ENCODE measurements at places on chromosomes 2 and 18. TPM values are rescaled to one million over a fixed set of nuclear protein-coding genes. Genes with fewer than 3 reads are reported as not detected.

RAB12 gene
- 19.7 TPM for polyA plus RNA-seq

GLI2 gene
- 18.4 TPM for polyA plus RNA-seq

DNA sequence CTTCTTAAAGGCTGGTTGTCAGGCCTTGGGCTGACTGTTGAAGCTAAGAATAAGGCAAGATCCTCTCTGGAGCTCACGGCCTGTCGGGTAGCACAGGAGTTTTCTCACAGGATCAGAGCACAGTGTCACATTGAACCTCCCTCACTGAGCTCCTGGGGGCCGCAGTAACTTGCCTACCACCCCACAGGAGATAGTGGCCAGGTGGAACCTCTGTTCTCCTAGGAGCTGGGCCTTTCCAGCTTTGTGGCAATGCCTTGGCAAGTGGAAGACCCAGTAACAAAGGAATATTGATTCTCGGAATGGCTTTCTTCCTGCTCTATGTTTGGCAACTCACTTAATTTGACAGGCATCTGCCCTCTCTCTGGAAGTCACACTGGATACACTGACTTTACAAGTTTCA is 1.2 kb upstream of the ALK start:
- DNase-seq: no peak

- no peak for DNase-seq
These were observed 22.0 kb upstream of the CYP1B1 start for GRCh38 chr2:38097988-38098385.

DNA sequence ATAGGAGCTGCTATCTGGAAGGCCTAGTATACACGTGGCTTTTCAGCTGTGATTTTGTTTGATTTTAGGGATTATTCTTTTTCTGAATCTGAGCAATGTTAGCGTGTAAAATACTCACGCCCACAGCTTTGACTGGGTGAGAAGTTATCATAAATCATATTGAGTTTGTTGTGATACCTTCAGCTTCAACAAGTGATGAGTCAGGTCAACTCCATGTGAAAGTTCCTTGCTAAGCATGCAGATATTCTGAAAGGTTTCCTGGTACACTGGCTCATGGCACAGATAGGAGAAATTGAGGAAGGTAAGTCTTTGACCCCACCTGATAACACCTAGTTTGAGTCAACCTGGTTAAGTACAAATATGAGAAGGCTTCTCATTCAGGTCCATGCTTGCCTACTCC is at the start of gene GKN1:
Gene GKN1, plus strand, starts transcription at position 386 of the 400 bp plus-strand sequence. CDS start 42 bp downstream, outside the sequence.
- no peak for DNase-seq

TOGARAM2 gene
- 0.42 TPM for polyA plus RNA-seq

CFC1 gene
- 0.14 TPM for polyA plus RNA-seq

ZNG1B gene
- 12.8 TPM for polyA plus RNA-seq

DNA sequence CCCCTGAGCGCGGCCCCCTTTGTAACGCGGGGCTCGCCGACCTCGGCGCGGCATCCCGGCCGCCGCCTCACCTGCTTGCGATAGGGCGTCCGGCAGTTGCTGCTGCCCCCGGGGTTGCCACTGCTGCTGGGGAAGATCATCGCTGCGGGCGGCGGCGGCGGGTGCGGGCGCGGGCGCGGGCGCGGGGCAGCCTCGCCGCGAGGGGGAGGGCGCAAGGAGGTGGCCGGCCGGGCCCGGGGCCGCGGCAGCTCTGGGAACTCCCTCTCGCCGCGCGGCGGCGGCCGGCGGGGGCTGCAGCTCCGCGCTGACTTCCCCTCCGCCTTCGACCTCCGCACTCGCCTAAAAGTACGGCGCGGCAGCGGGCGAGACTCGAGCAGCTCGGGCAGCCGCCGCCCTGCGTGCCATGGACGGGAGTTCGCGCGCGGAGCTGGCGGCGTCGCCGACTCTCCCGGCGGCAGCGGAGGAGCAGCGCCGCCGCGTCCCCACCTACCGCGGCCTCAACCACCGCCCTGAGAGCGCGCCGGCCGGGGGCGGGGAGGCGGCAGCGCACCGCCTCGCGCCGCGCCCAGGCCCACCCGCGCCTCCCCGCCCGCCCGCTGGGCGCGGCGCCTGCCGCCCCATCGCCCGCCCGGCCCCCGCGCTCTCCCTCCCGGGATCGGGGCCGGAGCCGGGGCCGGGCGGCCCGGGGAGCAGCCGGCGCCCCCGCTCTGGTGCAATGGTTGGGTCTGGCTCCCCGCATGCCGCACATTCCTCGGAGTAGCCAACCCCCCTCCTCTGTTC is 86.0 kb downstream of the RBMS1 start:
- DNase-seq: no peak

DNA sequence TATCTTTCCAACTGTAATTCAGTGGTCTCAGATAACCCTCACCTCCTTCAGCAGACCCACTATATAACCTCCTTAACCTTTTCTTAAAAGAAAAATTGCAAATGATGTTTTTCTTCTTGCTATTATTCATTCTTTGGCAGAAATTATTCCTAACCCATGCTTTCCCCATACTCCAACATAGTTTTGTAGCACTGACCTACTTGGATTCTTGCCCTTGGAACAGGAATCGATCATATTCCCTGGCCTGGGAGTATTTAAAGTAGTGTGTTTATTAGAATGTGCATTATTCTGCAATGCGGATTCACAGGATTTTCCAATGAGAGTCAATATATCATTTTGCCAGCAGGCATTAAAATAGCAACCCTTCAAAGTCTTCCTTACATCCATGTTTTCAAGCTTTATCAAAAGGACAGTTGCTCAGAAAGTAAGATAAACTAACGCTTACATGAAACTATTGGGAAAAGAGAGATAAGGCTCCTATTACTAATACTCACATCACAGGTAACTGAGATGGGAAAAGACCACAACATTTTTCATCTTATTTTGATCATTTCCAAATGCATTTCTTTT is 37.4 kb downstream of the CHN1 start:
- DNase-seq: no peak

- DNase-seq: no peak
These were observed 4.3 kb downstream of the DSG4 start for GRCh38 chr18:31380912-31381311.

- no peak for DNase-seq
These were observed 78.6 kb upstream of the GALNT5 start for GRCh38 chr2:157178874-157179273.

DNA sequence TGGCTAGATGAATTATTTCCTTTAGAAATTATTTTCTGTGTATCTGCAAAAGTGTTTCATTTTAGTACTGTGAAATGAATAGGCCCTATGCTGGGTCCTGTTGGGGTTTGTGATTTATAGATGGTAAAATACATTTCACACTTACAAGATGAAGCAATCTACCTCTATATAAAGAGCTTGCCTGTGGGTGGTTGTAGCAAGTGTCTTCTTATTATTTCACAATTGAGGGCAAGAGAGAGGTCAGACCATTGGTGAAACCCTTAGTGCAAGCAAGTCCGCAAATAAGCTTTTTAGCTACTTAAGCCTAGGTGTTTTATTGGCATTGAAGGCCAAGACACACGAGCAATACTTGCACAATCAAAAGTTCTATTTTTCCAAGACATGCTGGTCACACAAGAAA is 153.1 kb downstream of the FMNL2 start:
- DNase-seq: no peak

HJURP gene
- polyA plus RNA-seq: 49.3 TPM

ALLC gene
- polyA plus RNA-seq: not detected

DNA sequence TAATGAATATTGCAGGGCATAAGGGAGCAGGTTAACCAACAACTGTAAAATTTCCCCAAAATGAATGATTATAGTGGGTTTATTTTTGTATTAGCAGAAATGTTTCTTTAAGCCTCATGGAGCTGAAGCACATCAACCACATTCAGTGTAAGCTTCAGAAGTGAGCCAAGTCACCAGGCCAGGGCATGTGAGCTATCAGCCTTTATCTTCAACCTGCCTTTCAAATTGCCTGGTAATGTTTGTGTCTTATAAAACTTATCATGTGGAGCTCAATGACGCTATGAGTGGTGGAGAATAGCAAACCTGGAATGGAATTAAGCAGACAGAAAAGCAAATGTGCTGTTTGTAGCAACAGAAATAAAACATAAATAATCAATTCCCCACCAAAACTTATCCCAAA is 1068.4 kb downstream of the LRP1B start:
- no peak for DNase-seq

- DNase-seq: no peak
These were observed 281.0 kb downstream of the PRKCE start for GRCh38 chr2:45932278-45932975.

DNA sequence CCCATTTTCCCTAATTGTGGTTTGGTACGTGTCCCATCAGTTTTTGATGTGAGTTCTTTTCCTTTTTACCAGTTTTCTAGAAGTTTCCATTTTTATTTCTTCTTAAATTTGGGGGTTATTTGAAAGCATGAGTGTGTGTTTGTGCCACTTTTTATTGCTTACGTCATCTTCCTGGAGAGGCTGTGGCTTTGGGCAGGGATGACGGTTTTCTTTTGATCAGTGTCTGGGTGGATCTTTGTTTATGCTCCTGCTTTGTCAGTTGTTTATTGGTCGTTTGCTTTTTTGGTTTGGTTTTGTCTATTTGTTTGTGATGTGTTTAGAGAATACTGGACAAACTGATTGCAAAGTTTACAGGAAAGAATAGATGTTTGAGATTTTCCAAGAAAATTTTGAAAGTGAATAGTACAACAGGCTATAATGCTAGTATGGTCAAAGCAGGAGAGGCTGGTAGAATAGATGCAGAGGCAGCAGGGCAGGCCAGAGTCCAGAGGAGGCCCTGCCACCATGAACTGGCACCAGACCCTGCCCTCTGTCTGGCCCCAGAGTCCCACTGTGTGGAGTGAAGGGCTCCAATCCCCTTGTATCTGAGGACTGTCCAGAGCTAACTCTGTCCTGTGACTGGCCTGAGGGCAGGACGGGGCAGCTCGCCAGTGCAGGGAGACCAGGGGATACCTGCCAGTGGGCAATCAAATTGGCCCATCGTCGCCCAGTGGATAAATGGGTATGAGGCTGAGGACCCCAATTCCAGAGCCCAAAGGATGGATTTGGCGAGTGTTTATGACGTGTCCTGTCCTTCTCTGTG is 23.4 kb upstream of the SNED1 start:
- no peak for DNase-seq

GRCh38 chr18:54316071-54316820 is 41.4 kb downstream of the STARD6 start:
- no peak for DNase-seq

GRCh38 chr2:26685989-26686839 is 6.3 kb upstream of the KCNK3 start:
- no peak for DNase-seq

DNA sequence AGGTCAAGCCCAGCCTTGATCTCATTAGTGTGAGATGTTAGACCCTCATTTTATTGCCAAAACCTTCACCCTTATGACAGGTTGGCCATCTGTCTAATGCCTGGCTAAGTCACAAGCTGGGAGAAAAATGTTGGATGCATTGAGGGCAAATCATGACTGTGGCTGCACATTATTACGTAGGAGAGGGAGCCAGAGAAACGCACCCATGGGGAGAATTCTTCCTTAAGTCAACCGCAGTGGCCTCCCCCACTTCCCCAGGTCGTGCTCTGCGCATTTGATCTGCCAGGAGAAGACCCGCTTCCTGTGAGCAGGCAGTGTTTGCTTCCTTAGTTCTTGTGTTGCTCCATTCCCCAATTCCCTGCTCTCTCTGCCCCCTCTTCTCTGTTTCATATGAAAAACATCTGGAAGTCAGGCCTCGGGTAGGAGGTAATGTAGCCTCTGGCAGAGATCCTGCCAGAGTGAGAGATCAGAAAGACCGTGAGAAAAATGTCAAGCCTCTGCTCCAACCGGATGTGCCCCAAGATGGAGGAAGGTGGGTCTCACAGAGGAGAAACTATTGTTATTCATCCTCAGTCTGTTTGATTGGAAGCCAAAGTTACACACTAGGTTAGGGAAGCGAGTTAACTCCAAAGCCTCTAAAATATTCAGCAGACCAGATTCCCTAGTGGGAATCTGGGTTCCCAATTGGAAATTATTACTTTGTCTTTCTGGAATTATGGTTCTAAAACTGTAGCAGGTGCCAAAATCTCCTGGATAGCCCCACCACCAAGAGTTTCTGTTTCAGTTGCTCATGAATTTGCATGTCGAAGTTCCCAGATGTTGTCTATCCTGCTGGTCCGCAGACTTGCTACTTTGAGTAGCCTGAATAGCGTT is 144.3 kb upstream of the PELI1 start:
- DNase-seq: no peak

GRCh38 chr2:231299267-231299666 is 96.2 kb upstream of the B3GNT7 start:
- no peak for DNase-seq

GRCh38 chr18:55522011-55522410 is 66.0 kb downstream of the TCF4 start:
- no peak for DNase-seq

CAPN14 gene
- not detected for polyA plus RNA-seq

HMSD gene
- polyA plus RNA-seq: 0.91 TPM

FSIP2 gene
- polyA plus RNA-seq: 0.47 TPM

GRCh38 chr18:43651057-43651456 is 373.8 kb upstream of the SYT4 start:
- no peak for DNase-seq
